ENCODE measurements at places on chromosomes 7 and 10.

DNA sequence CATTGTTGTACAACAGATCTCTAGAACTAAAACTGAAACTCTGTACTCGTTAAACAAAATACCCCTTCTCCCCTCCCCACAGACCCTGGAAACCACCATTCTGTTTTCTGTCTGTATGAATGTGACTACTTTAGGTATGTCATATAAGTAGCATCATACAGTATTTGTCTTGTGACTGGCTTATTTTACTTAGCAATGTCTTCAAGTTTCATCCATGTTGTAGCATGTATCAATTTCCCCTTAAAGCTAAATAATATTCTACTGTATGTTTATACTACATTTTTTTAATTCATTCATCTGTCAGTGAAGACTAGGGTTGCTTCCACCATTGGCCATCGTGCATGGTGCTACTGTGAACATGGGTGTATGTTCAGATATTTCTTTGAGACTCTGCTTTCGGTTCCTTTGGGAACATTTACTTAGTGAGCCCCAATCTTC lies 71.2 kb upstream of the RPA3 start:
- no peak for DNase-seq

DNA sequence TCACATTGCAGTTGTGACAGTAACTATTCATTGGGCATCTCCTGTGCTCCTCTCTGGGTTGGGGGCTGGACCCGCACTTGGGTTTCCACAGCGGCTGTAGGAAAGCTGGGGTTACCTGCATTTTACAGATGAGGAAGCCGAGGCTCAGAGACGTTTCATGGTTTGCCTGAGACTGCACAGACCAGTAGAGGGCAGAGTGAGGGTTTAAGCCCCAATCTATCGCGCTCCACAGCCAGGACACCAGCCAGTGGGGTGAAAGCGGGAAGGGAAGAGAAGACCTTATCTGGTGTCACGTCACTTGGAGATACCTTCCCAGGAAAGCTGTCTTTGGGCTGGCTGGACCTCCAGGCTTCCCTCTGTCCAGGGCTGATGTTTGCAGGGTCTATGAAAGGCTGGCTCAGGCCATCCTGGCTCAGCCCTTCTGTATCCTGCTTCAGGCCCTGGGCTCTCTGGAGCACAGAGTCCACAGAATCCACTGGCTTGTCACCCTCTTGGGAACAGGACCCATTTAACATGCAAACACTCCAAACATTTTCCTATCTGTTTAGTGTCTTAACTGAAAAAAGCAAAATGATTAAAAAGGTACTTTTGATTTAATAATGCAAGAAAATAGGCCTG lies 167.7 kb downstream of the EMX2 start:
- no peak for DNase-seq

DNA sequence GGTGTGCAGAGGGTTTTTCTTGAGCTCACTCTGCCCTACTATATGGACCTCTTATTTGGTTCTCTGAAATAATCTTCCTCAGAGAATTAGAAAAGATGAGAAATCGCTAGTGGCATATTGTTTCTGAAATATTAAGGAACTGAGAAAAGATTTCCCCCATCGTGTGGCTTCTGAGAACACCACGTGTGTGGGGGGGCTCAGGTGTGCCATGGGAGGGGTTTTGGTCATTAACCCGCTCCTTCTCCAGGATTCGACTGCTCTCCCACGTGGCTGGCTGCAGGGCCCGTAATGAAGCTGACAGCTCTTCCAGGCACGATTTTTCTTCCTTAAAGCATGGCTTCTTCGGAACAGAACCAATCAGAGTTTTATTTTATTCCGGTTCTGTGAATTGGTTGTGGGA lies 67.7 kb downstream of the XRCC2 start:
- no peak for DNase-seq

GRCh38 chr7:106552645-106553445 lies 108.1 kb downstream of the CCDC71L start:
- no peak for DNase-seq

- no peak for DNase-seq
These were observed 756.2 kb downstream of the GATA3 start for GRCh38 chr10:8810677-8811076.
